ENCODE measurements at places on chromosomes 4 and X.

GRCh38 chrX:118865231-118865630, 41.6 kb downstream of the ZCCHC12 start:
- DNase-seq: no peak

GRCh38 chr4:67250131-67250896, 295.0 kb downstream of the CENPC start:
- no peak for DNase-seq

DNA sequence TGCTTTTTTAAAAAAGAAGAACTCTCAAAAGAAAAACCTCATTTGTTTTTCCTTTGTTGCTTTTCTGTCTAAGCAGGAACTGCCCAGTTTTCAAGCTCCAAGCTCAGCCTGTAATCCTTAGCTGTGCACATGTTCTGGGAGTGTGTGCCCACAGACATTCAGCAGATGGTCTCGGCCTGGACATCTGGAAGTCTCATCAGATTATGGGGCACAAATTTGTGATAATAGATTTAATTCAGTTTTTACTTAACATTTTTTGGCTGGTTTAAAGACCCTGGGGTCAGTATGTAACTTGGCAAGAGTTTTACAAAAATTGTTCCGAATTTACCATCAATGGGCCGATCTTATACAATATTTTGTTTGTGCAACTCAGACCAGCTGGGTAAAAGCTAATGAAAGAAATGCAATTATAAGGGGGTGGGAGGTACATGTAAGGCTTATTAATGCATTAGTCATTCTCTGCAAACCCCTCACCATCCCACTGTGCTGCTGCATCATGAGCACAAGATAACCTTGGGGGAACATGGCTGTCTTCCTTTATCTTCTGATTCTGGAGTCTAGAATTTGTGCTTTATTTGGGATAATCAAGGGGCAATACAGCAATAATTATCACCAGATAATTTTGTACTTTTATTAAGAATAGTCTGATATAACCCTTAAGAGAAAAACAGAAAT, 86.9 kb upstream of the PHOX2B start:
- DNase-seq: no peak

DNA sequence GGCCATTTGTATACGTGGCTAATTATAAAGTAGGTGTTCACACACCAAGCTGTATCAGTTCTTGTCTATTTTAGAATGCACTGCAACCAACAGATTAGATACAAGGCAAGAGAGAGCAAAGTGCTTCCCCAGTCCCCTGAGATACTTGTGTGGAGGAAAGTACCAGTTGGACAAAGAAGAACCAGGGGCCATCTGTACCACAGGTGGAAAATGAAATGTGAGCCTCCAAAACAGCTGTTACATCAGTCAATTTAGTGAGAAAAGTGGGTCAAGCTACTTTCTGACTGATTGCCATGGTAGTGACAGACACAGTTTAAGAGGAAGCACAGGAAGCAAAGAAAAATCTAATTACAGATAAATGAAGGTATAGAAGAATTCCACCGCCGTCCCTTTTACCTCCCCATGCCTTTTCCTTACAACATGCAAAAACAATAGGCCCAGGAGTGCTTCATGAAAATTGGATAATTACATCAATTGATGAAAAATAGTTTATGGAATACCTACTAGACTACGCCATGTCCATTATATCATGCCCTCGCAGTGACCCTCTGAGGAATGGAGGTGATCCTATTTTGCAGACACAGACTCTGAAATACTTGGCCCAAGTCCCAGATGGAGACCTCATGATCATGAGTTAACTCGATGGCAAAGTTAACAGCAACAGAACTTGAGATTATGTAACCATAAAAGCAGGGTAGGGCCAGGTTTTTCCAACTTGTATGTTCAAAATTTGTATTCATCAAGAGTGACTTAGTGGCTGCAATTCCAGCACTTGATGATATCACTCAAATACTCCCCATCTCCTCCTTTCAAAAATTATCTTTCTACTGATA, 15.8 kb downstream of the SMPX start:
- DNase-seq: no peak

DNA sequence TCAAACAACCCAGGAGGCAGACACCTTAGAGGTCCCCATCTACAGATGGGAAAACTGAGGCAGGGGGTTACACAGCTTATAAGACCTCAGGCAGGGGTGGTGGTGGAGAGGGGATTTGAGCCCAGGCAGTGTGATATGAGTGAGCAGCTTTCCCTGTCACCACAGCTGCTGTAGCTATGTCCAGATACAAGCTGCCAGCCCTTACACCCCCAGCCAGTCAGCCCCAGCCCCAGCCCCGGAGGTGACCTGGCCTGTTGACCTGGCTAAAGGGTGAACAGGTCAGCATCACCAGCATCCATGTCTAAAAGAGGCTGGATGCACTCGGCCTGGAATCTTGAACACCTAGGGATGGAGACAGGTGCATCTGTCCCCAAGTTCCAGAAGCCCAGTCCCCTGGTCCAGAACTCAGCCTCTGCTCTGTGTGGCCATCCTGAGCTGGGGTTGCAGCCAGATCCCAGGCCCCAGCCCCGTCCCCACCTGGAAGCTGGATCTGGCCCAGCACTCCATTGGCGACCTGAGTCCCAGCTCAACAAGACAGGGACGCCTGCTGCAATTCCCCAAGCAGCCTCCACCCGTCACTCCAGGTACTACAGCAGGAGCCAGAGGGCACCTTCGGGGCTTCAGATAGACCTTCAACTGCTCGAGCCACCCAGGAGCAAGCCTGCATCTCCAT, 89.5 kb downstream of the JAKMIP1 start:
- no peak for DNase-seq

- DNase-seq: no peak
Measured at GRCh38 chrX:54386314-54386713, 28.5 kb upstream of the WNK3 start.

DNA sequence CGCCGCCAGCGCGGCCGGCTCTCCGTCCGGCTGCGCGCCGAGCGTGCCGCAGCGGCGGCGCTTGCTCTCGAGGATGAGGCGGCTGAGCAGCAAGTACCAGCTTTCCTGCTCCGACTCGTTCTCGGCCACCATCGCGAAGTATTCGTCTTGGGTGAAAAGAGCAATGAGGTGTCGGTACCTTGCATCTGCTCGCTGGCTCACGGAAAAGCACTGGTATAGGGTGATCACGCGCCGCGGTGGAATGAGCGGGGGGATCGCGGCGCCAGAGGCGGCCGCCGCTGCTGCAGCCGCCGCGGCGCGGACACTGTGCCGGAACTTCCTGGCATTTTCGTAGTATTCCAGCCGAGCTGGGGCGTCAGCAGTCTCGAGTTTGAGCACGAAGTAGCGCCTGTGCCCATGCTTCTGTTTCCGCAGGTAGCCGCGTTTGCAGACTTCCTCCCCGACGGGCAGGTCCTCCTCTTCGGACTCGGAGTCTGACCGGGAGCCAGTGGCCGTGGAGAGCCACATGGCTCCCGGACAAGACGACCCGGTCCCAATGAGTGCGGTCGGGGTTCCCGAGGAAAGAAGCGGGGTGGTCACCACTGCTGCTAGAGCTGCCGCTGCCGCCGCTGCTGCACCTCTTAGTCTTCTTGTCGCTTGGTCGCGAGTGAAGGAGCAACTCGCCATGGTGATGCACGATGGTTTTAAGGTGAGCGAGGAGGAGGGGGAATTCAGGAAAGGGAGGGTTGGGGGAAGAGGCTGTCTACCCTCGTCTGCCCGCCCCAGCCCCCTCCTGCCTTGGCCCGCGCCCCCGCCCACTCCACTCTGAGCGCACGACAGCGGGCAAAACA, 469 bp downstream of the IRS4 start:
- DNase-seq: no peak

GRCh38 chr4:48813964-48814363, 16.9 kb upstream of the OCIAD1 start:
- DNase-seq: no peak

- DNase-seq: no peak
Measured at GRCh38 chr4:168623011-168623410, 126.2 kb downstream of the PALLD start.

GRCh38 chrX:119226446-119226845, 9.6 kb upstream of the PGRMC1 start:
- no peak for DNase-seq

All from KG1 (cell line).